NCI-H2171 (cell line): ENCODE measurements at places on chromosomes 4 and X.

- DNase-seq: no peak
Observed at GRCh38 chrX:133776072-133776471, 209.3 kb downstream of the GPC3 start.

DNA sequence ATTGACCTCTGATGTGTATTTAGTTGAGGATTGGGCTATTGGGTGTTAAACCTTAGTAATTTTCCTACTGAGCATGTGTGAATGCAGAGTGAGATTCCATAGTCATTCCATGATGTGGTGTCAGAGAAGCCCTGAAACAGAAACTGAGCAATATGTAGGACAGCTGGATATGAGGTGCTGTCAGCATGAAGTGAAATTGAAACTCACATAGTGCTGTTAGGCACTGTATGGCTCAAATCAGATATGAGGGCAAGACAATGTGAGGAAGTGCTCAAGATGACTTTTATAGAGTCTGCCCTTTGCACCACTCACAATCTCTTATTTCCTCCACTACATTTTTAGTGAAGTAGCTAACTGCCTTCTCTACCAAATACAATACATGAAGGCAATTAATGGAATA, 188.3 kb downstream of the SH3BGRL start:
- no peak for DNase-seq

DNA sequence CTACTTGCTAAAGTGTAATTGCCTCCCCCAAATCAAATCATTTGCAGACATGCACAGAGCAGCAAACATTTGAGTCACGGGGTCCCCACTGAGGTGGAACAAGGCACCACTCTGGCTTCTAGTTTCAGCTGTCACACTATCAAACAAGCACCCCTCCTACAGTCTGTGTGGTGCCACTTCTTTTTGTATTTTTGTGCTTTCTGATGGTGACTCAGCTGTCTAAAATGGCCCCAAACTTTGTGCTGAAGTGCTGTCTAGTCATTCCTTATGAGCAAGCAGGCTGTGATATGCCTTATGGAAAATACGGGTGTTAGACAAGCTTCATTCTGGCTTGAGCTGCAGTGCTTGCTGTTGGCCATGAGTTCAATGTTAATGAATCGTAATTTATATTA, 15.4 kb downstream of the IGFBP7 start:
- DNase-seq: no peak

GRCh38 chrX:132710656-132711155, 221.9 kb upstream of the MBNL3 start:
- no peak for DNase-seq

- no peak for DNase-seq
Observed at GRCh38 chrX:17078031-17078720, 131.7 kb downstream of the REPS2 start.

- peak; percentile 42 for DNase-seq
Observed at GRCh38 chr4:152591396-152591795, 55.5 kb upstream of the FBXW7 start.

GRCh38 chr4:113677325-113677724, 84.2 kb downstream of the CAMK2D start:
- no peak for DNase-seq

DNA sequence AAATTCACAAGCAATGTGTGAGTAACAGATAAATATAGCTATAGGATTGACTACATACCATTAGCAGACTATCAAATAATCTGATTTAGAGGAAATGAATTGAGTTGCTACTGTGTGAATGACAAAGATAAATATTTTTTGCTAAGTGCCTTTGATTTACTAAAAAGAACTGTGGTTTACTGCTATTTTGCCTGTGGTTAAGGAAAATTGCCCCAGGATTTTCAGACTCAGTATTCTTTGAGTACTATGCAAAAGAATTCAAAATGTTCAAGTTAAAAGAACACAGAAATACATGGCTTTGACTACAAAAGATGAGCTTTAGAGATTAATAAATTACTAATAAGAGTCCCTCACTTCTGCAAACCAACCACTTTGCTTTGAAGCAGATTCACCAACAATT, 853.8 kb downstream of the ADGRL3 start:
- no peak for DNase-seq

GRCh38 chrX:14802943-14803710, 69.7 kb downstream of the FANCB start:
- no peak for DNase-seq

GRCh38 chr4:41602886-41603498, 65.0 kb downstream of the LIMCH1 start:
- no peak for DNase-seq

GRCh38 chrX:27890611-27891010, 82.8 kb downstream of the MAGEB10 start:
- DNase-seq: no peak

- no peak for DNase-seq
Observed at GRCh38 chr4:1344696-1345095, 2.3 kb upstream of the UVSSA start.

- DNase-seq: no peak
Observed at GRCh38 chrX:150531467-150531866, 37.0 kb upstream of the MTM1 start.

DNA sequence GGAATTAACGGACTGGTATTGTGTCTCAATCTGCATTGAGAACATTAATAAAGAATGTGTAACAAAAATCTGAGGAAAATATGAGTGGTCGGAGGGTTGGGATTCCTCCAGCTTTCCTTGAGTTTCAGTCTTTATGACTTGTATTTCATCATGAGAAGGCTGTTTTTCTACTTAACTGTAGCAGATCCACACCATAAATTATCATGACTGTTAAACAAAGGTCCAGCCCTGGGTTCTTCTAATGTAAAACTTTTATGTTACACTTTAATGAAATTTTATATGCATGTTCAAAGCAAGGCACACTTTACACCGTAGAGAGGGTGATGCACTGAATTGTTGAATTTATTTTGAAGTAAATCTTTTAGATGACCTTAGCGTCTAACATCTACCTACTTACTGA, 7.0 kb downstream of the AFF2 start:
- no peak for DNase-seq

DNA sequence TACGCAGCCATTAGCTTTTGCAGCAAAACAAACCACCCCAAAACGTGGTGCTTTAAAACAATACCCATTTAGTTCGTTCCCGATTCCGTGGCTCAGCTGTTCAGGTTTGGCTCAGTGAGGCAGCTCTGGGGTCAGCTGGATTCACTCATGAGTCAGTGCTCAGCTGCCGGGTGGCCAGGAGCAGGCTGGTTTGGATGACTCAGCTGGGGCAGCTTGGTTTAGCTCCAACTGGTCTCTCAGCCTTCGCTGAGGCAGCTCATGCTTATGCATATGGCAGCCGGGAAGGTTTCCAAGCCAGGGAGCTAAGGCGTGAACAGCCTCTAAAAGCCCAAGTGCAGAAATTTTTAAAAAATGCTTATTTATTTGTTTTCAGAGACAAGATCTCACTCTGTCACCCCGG, 13.3 kb upstream of the CD99 start:
- DNase-seq: no peak

GRCh38 chr4:161188578-161188977, 975.2 kb downstream of the FSTL5 start:
- DNase-seq: no peak

GRCh38 chr4:98148856-98149255, 5.6 kb upstream of the STPG2 start:
- no peak for DNase-seq

DNA sequence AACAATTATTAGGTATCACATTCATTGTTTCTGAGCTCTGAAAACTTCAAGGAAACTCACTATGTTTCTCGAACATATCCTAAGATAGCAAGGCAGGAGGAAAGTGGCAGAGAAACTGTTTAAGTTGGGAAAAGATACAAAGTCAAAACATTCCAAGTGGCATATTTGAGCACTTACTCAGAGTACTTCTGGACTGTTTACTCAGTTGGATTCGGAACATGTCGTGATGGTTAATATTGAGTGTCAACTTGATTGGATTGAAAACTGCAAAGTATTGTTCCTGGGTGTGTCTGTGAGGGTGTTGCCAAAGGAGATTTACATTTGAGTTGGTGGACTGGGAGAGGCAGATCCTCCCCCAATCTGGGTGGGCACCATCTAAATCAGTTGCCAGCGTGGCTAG, 298.3 kb downstream of the IL1RAPL2 start:
- DNase-seq: no peak

GRCh38 chrX:120604361-120604782, 471 bp downstream of the MCTS1 start:
- peak; percentile 24 for DNase-seq

DNA sequence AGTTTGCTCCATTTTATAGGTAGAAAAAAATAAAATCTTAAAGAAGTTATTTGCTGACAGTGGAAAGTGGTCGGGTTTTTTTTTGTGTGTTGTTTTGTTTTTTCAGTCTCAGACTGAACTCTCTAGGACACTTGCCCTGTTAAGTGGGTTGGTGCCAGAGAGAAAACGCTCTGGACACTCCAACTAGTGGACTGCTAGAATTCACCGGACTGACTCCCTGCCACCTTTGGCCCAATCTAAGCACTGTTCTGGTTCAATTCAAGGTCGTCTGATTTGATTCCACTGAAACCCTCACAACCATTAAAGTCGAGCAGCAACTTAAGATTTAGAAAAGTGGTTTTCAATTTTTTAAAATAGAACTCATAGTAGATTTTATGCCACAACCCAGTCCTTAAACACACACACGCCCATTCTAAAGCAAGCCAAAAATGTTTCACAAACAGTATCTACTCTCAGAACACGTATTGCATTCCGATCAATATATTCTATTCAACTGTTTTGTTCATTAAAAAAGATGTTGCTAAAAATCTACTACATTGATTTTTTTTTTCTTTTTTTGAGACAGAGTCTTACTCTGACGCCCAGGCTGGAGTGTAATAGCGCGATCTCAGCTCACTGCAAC, 27.3 kb downstream of the RWDD4 start:
- DNase-seq: no peak
